D721Med (cell line): ENCODE measurements at places on chromosomes 6 and 20.

DNA sequence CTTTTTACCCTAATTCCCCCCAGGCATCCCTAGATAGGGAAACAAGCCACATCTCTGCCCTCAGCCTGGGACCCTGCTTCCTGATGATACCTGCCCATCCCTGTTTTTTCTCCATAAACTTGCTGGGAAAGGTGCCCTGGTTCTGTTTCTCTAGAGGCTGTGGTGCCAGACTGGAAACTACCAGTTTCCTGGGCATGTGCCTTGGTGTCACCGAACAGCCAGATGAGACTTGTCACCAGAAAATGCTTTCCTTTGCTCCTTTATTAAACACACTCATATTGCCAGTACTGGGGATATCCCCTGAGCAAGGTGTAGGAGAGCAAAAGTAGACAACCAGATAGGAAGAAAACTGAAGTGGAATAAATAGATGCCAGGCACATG lies 16.8 kb downstream of the SRSF3 start:
- no peak for DNase-seq

DNA sequence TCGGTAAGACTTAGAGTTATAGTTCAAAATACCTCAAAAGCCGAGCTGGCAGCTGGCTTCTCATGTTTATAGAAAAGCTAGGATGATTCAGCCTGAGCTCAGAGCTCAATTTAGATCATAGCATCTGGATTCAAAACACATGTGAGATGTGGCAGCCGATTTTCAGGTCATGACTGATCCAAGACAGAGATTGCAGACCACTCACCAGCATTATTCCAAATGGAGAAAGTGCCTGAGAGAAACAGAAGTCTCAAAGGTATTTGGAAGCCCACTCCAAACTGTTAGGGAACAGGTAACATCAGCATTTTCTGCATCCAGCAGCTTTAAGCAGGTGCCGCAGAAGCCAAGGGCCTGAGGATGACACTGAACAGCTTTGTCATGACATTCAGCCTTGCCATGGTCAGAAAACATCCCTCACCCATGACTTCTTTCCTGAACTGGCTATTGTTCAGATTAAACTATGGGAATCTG lies 102.2 kb downstream of the BACH2 start:
- no peak for DNase-seq

- DNase-seq = no peak
Measured at GRCh38 chr6:132456700-132457143, 55.4 kb upstream of the MOXD1 start.

GRCh38 chr6:149915970-149916865 lies 6.7 kb downstream of the RAET1G start:
- DNase-seq = no peak

- DNase-seq = no peak
Measured at GRCh38 chr6:53159558-53159957, 10.9 kb upstream of the GCM1 start.

GRCh38 chr20:46998477-46999240 lies 104.0 kb downstream of the EYA2 start:
- DNase-seq = no peak

DNA sequence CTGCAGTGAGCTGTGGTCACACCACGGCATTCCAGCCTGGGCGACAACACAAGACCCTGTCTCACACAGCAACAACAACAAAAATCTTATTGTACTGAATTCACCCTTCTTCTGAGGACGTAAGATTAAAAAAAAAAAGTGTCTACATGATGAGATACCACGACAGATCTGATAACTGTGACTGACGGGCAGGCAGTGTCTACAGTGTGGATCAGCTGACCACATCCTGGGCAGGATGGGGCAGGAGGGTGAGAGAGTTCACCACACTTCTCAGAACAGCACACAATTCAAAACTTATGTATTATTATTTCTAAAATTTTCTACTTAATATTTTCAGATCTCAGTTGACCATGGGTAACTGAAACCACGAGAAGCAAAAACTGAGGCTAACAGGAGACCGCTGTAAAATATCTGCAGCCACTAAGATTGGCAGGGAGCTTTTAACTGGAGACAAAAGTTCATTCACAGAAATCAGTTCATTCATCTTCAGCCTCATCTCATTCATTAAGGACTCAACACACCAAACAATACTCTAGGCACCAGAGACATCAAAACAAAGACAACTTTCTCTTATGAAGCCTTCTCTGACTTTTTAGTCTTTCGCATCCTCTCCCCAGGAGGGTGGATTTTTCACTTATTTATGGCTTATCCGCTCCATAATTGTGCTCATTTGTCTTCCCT lies 15.7 kb upstream of the NHSL1 start:
- no peak for DNase-seq

DNA sequence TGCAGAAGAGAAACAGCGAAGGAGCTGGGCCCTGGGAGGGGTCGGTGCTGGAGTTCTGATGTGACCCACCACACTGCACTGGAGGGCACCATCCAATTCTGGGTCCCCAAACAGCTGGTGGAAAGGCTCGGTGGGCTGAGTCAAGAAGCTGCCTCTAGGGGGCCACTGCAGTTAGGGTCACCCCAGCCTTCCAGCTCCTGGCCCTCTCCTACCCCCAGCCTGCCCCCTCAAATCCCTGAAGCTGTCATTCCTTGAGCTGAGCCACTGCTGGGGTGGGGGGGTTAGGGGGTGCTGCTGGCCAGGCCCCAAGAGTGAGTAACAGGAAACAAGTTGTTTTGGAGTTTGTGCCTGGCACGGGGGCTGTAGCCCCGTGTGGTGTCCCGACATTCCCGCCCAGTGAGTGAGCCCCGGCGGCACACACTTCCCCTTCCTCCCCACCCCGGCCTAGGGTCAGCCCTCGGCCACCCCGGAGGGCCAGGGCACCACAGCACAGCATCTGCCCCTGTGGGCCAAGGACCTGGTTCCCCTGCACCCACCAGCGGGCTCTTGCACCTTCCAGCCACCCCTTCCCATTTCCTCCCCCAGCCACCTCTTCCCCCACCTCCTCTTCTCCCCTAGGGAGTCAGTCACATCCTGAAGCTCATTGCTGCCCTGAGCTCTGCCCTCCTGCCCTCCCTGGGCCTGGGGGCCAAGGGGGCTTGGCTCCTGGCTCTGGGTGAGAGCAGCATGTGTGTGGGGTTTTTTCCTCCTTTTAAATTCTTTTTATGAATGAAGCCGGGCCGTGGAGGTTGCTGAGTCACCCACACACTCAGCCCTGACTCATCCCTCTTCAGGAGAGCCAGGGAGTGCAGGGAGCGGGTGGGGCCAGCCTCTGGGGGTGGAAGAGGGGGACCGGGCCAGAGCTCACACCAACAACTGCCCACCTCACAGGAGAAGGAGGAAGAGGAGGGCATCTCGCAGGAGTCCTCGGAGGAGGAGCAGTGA lies 4.6 kb downstream of the SMIM29 start:
- no peak for DNase-seq

GRCh38 chr6:93177918-93178317 lies 241.4 kb downstream of the EPHA7 start:
- DNase-seq = no peak

DNA sequence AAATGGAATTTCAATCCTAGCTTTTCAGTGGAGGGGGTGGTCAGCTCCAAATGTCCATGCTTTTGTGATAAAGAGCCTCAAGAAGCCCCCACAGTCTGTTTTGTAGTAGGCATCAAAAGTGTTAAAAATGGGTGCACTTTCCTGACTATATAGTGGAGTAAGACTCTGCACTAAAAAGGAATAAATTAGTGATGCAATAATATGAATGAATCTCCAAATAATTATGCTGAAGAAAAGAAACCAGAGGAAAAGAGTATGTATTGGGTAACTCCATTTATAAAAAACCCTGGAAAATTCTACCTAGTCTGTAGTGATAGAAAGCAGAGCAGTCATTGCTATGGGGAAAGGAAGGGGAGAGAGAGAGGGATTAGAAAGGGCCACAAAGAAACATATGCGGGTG lies 310.4 kb upstream of the SUPT3H start:
- DNase-seq = no peak

DNA sequence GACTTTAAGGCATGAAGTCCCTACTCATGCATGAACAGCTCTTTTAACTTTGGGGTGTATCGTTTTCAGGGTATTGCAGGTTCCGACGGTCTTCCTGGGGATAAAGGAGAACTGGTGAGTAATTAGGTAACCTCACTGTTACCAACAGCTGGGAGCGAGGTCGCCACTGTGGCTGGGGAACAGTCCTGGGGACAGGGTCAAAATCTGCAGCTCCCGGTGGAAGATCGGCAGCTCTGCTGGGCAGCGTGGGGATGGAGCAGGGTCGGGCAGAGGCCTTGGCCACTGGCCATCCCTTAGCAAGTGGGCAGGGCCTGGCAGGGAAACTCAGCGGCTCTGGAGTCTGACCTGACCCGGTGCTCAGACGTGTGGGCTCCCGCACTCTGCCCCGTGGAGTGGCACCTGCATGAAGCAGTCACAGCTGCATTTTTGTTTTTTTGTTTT lies 16.1 kb downstream of the COL9A3 start:
- no peak for DNase-seq

DNA sequence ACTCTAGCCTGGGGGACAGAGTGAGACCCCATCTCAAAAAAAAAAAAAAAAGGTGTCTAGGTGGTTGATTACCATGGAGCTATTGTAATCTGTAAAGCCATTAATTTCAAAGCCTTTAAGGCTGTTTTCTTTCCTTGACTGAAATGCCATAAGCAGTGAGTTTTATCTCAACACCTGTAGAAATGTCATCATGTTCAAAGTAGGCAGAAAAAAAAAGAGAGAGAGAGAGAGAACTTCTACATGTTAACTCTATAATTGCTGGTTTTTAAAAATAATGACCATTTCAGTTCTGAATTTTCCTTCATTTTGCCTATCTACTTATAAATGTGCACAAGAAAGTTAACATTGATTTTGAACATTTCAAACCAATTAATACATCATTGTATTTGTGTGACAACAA lies 29.7 kb upstream of the POLR1H start:
- DNase-seq = no peak

DNA sequence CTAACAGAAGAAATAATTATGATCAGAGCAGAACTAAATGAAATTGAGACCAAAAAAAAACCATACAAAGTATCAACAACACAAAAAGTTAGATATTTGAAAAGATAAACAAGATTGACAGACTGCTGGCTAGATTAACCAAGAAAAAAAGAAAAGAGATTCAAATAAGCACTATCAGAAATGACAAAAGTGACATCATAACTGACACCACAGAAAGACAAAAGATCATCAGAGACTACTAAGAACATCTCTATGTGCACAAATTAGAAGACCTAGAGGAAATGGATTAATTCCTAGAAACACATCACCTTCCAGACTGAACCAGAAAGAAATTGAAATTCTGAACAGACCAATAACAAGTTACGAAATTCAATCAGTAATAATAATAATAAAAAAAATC lies 17.9 kb downstream of the DTNBP1 start:
- DNase-seq = no peak

- no peak for DNase-seq
Measured at GRCh38 chr6:43465948-43466347, 10.6 kb upstream of the DLK2 start.

GRCh38 chr6:6397842-6398241 lies 77.4 kb upstream of the F13A1 start:
- no peak for DNase-seq
